Upper lobe of right lung (tissue), 1 donor: ENCODE measurements at places on chromosomes 6 and 20. TPM values are rescaled to one million over a fixed set of nuclear protein-coding genes. Genes with fewer than 3 reads are reported as not detected.

GRCh38 chr6:131660195-131660594 lies 23.1 kb downstream of the ENPP3 start:
- no peak for DNase-seq

The GSTA2 gene
- not detected for total RNA-seq

DNA sequence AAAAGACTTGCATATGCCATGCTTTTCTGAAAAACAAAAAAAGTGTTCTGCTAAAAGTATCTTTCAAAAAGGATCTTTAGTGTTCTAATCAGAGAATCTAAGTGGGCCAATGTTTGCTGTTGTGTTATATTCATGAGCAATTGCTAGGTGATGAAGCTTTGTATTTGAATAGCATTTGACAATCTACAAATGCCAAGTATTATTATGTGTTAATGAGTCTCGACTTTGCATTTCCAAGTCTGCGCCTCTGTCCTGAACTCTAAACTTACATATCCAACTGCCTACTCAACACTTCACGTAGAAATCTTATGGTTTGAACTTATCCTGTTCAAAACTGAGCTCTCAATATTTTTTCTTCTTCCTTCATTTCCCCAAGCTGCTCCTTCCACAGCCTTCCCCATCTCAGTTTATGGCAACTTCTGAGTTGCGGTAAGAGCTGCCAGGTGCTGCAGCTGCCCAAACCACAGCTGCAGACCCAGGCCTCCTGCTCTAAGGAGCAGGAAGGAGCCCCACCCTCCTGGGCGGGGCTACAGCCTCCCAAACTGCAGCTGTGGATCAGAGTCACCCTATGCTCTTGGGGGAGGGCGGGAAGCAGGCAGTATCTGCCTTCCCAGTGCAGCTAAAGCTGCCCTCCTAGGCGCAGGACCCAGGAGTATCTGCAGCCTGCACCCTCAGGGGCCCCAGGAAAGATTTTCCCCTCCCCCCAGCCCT lies 16.7 kb upstream of the MAK start:
- no peak for DNase-seq

GRCh38 chr6:56899311-56899710 lies 55.6 kb upstream of the BEND6 start:
- no peak for DNase-seq

DNA sequence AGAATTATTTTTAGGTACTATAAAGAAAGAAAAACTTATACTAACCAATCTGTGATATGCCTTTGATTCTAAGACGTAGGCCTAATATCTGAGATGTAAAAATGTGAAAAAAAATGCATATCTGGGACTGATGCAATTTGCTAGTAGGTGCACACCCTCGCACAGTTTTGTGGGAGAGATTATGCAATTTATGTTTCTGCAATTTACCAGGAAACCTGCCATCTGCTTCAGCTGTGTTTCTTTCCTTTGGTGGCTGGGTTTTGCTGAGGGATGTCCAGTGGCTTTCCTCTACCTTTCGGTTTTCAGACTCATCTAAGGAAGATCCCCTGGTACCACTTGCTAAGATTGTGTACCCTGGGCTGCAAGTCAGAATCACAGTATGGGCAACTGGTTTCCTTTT lies 186.9 kb downstream of the ZFP64 start:
- DNase-seq, result no peak

The SGK1 gene
- total RNA-seq, result 204 TPM

The COL19A1 gene
- total RNA-seq, result not detected

DNA sequence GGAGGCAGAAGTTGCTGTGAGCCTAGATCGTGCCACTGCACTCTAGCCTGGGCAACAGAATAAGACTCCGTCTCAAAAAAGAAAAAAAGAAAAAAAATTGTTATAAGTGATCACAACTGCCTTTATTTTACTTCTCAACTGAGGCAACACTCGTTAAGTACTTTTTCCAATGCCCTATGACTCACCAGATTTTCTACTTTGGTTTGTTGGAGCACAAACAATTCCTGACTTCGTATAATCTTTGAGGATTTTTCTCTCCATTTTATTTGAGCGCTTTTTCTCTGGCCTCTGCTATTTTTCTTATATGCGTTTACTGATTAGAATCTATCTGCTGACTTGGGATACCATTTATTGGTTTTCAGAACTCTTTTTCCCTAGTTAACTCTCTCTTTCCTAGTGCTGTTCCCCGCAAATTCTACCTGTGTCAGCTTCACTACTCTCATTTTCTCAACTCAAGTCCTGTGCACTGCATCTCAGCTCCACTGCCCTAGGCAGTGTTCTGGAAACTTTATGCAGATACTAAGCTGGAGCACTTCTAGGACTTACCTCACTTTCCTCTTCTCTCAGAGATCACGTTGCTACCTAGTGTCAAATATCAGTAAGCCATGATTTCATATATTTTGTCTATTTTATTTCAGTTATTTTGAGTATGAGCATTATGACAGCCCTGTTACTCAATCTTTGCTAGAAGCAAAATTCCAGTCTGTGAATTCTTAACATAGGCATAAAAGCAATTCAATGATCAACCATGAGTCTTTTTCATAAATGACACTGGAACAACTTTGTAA lies 1120.1 kb upstream of the CITED2 start:
- no peak for DNase-seq

DNA sequence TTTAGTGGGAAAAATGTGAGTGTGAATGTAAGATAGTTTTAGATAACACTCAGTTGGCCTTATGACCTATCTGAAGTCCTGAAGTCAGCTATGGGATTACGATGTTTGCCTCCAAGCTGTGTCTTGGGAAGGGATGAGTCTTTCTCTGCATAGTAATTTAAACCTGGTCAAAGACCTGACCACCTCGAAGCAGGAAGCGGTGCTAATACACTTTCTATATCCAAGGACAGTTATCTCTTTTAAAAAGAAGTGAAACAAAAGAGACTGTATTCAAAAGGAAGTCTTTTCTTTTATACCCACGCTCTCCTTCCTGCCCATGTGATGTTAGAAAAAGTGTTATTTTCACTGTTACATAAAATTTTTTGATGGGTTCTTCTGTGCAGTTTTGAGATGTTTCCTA lies 94.9 kb downstream of the JARID2 start:
- no peak for DNase-seq

DNA sequence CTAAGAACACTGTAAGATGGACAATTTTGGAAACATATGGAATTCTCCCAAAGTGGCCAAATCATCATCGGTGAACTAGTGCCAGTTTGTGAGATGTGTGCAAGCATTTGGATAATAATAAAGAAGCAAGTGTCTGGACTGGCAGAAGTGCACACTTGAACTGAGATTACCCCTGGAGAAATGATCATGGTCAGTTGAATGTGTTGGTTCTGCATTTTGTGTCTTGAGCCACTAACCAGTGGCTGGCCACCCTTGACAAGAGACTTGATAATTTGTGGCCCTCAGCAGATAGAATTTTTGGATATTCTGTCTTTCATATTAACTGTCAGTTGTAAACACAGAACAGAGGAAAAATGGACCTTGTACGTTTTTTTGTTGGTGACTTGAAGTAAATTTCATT lies 37.4 kb downstream of the CITED2 start:
- DNase-seq, result no peak

DNA sequence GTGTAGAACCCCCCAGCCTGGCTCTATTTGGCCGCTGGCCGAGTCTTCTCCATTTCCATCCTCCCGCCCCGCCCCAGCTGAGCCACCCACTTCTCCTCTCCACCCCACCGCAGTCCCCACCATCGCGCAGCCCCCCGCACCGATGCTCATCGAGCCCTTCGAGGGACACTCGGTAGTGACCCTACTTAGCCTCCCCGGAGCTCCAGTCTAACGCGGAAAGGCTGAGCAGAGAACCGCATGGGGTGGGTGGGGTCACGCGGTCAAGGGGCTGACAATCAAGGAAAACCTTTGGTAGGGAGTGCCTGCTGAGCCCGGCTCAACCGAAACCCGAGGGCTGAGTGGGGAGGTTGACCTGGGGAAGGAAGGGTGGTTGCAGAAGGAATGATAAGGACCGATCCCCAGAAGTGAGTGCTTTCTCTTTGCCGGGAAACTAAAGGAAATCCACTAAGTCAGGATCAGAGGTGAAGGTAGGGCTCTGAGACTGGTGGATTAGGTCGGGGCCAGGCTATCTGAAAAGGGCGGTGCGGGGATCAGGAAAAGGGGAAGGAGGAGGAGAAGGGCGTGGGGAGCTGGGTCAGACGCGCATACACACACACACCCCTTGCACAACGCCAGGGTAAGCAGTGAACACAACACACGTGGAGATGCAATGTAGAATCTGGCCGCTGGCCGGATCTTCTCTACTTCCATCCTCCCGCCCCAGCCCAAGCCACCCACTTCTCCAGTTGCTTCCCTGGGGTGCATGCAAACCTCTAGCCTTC lies 49.8 kb downstream of the CPXM1 start:
- peak; percentile 82 for DNase-seq

DNA sequence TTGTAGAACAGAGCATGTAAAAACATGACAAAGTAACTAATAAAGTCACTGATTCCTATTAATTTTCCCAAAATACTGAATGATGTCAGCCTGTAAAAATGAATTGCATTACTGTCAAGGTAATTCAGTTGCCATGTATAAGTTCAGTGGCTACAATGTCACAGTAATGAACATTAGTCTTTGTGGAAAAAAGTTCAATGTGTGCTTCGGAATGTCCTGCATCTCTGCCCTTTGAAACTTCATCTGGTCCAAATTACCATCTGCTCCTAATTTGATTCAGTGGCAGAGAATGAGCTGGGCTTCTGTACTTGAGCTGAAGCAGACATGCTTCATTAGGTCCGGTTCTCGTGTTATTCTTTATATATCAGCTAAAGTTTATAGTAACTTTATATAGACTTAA lies 567.4 kb downstream of the COL12A1 start:
- no peak for DNase-seq

The SIM1 gene
- total RNA-seq, result not detected

DNA sequence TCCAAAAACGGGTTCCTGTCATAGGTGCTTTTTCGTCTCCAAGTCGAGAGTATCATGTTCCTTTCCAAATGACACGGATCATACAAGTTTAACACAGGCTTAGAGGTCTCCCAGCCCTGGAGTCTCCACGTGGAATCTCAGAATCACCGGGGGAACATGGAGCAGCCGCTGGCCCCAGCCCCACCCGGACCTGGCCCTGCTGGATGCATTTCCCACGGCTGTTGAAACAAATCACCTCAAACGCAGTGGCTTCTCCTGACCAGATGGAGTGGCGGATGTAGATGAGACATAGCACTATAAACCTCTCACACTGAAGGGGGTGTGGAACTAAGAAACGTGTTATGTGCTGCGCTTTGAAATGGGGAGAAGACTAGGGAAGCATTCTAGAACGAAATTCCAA lies 70.0 kb upstream of the FRMD1 start:
- no peak for DNase-seq

The MLN gene
- not detected for total RNA-seq

DNA sequence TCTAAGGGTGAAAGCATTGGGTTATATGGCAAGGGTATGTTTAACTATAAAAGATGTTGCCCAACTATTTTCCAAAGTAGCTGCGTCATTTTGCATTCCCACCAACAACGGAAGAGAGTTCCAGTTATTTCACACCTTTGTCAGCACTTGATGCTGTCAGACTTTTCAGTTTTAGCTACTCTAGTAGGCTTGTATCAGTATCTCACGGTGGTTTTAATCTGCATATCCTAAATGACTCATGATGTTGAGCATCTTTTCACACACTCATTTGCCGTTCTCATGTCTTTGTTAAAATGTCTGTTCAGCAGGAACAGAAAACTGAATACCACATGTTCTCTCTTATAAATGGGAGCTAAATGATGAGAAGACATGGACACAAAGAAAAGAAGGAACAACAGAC lies 122.3 kb downstream of the RNASET2 start:
- DNase-seq, result no peak

DNA sequence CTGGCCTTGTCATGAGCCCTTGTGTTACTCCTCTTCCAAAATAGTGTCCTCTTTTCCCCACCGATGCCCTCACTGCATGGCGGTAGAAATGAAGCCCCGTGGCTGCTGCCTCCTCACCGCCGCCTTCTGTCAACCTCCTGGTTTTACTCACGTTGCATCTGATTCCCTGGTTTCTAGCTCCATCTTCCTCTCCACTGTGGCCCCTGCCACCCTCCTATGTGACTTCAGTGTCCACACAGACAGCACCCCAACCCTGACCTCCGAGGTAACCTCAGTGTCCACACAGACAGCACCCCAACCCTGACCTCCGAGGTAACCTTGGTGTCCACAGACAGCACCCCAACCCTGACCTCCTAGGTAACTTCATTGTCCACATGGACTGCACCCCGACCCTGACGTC lies 122.8 kb upstream of the THBS2 start:
- DNase-seq, result no peak

GRCh38 chr20:24908642-24909041 lies 40.4 kb upstream of the CST7 start:
- DNase-seq, result no peak

The SLC22A16 gene
- 0.87 TPM for total RNA-seq

DNA sequence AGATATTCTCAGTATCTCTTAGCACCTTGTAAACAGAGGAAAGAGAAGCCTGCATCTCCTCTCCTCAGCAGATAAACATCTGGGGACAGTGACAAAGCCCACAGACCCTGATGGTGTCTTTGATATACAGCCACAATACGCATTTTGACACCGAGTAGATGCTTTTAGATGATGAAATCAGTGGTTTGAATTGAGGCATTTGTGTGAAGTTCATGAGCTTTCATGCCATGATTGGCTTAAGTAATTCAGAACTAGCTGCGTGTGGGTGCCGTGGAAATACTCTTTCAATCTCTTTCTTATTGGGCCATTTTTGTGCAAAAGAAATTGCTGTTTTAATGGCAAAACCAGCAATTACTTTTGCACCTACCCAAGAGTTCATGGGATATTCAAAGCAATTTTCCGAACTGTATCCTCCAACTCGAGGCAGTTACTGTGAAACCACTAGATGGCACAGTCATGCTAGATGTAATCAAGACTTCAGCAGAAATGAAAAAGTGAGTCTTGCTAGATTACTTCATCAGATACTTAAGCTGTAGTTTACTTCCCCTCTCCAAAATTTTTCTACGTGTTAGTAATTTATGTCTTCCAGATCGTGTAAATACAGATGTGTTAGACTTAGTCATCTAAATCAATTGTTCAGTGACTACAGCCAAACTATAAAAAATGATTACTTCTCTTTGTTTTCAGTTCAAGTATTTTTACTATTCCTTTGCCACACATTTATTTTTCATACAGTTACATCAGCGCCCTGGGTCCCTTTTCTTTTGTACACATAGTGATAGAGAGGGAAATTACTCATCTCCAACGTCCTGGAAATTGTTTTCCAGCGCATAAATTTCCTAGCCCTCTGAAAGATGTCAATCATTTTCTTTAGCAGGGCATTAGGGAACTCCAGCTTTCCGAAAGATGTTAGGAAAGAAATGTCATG lies 49.4 kb downstream of the IYD start:
- no peak for DNase-seq

The ADGRF5 gene
- total RNA-seq, result 283 TPM

- no peak for DNase-seq
These were observed 60.9 kb downstream of the SAMD3 start for GRCh38 chr6:130161683-130162404.

The CD40 gene
- total RNA-seq, result 36.8 TPM

The OR12D3 gene
- total RNA-seq, result not detected

The DDR1 gene
- total RNA-seq, result 102 TPM

DNA sequence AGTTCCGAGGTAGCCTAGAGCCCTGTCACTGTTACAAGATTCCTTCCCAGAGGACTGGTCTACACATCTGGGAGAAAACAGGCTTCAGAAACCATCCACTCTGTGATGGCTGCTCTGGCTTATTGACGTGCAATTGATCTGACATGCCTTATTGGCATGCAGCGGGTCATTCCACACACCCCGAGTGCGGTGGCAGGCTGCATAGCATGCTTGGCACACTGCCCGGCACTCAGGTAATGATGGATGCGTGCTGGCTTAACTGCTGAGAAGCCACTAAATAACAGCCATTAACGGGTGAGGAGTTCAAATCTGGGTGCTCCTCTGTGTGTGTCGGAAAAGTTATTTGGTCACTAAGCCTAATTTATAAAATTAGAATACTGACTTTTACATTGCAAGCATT lies 67.9 kb upstream of the CDH4 start:
- no peak for DNase-seq
